IPS DF 19.7 (cell line): ENCODE measurements at places on chromosomes 16 and 17.

- DNase-seq, result no peak
Measured at GRCh38 chr17:81428948-81429774, 33.9 kb downstream of the BAHCC1 start.

DNA sequence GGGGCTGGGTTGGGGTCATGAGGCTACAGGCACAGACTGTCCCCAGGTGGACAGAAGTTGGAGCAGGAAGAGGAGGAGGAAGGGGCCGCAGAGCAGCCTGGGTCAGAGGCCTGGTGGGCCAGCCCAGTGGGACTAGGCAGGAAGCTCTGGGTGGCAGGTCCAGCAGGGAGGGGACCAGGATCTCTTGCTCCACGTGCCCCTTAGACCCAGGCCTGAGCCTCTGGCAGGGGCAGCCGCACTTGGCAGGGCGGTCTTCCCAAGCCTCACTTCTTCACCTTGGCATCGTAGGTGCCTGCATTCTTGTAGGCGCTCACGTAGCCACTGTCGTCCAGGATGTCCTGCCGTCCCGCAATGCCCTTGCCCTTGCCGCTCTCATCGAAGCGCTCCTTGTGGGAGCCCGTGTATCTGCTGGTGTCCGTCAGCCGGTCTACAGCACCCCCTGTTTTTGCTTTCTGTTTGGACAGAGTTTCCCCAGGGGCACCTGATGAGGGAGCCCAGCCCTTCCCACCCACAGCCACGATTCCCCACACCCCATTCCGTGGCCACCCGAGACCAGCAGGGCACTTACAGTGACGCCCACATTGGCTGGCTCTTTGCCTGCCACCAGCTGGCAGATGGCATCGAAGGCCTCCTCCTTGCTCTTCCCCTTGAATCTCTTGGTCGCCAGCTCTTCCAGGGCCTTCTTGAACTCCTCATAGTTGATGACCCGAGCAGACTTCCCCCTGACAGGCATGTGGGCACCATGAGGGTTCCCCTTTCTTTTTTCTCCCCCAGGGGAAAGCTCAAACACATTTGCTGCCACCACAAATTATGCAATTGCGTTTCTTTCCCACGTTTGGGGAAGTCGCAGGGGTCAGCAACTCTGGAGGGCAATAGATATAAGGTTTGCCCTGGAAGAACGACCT is 3.1 kb downstream of the TPPP3 start:
- DNase-seq, result no peak

GRCh38 chr17:80318166-80318565 is 57.5 kb downstream of the RNF213 start:
- no peak for DNase-seq

GRCh38 chr17:58166682-58167081 is at the start of gene OR4D2:
Gene OR4D2 (plus strand): TSS chr17:58166982. CDS start chr17:58169656, 2,674 bp downstream.
- DNase-seq, result no peak

DNA sequence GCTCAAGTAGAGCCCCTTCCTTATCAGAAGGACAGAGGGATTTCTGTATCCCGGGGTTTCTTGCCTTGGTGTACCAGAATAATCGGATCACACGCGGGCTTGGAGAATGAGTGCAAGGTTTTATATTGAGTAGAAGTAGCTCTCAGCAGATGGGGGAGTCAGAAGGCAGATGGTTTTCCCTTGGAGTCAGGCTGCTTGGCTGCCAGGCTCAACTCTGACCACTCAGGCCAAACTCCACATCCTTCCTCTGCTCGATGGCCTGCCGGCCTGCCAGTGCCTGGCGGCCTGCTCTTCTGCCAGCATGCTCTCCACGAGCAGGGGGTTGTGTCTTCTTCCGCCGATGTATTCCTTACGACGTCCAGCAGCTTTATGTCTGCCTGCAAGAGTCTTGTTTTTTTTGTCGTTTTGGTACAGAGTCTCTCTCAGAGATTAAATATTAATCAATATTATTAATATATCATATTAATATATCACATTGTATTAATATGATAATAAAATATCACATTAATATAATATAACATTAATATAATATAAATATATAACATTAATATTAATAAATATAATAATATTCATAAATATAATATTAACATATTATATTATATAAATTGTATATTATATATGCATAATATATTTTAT is 229.2 kb upstream of the WSCD1 start:
- DNase-seq, result no peak

GRCh38 chr17:56890390-56890789 is 23.5 kb downstream of the TRIM25 start:
- no peak for DNase-seq

DNA sequence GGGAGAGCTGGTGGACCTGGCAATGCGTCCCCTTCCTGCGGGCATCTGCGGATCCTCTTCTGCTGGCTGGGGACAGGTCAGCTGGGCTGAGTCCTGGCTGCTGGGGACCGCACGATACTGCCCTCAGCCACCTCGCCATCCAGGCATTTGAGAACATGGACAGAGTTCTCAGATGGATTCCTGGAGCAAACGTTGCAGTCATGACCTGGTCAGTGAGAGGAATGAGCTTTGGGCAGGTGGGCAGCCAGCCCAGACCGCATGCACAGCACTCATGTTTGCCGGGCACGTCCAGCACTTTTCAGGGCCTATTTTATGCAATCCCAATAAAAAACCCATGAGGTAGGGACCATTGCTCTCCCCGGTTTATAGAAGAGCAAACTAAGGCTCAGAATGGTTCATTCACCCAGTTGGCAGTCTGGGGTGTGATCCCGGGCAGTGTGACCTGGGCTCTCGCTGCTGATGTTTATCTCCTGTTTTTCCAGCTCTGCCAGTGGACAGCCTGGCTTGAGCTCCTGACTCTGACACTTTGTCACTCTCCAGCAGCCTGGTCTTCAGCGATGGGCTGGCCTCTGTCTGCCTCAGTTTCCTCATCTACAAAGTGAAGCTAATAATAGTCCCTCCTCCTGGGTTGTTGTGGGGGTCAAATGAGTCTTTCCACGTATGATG is 294.7 kb downstream of the IRF8 start:
- DNase-seq, result no peak

DNA sequence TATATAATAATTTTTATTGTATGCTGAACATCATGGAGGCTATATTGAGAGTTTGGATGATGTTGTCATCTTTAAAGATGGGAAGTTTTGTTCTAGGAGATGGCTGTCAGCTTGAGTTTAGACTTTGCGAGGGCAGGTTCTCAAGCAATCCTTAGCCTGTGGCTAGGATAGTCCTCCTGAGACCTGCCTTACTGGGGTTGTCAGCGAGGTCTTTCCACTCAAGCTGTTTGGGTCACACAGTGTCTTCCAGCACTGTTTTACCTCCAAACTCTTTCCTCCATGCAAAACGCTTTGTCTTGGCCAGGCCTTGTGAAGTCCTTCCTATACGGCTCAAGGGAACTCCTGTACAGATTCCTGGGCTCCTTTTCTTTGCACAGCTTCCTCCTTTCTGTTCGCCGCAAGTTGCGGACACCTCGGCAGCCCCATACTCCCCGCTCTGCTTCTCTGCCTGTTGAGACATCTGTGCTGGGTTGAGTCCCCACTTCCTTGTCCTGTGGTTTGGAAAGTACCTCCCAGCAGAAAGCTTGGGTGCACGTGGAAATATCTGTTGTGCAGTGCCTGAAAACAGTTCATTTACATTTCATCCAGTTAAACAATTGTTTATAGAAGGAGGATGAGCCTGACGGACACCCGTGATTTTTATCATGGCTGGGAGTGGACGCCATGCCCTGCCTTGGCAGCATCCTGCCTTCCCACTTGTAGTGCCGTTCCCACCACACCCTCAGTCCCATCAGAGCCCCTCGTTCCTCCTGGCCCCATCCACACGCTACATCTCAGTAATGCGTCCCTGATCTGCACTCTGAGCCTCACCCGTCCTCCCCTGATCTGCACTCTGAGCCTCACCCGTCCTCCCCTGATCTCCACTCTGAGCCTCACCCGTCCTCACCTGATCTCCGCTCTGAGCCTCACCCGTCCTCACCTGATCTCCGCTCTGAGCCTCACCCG is 55.0 kb upstream of the CBFA2T3 start:
- DNase-seq, result no peak

DNA sequence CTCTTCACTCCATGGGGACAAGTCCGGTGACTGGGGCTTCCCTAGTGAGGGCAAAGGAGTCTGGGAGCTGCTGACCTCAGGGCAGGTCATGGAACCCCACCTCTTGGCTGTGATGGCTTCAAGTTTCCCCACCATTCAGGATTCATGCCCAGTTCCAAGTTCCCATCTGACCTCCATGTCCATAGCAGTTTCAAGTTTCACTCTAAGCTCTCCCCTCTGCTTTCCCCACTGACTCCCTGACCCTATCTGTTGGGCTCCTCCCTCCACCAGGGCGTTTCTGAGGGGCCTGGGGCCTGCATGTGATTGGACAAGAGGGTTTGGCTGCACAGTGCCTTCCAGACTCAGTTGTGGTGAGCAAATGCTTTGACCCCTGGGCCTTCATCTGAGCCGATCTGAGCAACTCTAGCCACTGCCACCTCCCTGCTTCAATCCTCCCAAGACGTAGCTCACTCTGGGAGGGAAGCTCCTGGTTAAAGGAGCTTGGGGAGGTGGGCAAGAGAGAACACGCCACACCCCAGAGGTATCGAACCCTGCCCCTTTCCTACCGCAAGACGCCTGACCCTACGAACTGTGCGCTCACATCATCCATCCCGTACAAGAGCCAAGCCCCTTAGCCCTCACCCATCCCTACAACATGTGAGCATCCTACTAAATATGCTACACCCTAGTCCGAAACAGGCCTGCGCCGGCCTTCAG is 8.3 kb downstream of the ZNF629 start:
- no peak for DNase-seq

GRCh38 chr17:39115135-39115534 is 36.3 kb downstream of the PLXDC1 start:
- DNase-seq, result no peak

- no peak for DNase-seq
Measured at GRCh38 chr17:16429083-16429482, 13.7 kb downstream of the TRPV2 start.

- DNase-seq, result no peak
Measured at GRCh38 chr17:72588961-72589360, 468.1 kb downstream of the SOX9 start.

- DNase-seq, result no peak
Measured at GRCh38 chr16:51701025-51701424, 550.0 kb upstream of the SALL1 start.

GRCh38 chr16:88447881-88448280 is 5.2 kb upstream of the ZFPM1 start:
- DNase-seq, result no peak
